ENCODE measurements at places on chromosomes 4 and X.

DNA sequence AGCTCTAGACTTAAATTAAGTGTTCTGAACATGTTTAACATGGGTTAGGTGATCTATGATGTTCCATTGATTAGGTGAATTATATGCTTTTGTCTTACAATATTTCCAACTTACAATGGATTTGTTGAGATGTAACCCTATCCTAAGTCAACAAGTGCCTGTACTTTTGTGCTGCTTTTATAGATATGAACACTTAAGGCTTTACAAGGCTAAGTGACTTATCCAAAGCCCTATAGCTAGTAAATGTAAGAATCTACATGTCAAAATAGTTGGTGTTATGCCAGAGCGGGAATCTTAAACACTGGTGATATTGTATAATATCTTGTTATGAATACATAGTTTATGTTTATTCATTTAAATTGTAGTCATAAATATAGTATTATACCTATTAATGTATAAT, 1629.1 kb upstream of the IGFBP7 start:
- no peak for DNase-seq

DNA sequence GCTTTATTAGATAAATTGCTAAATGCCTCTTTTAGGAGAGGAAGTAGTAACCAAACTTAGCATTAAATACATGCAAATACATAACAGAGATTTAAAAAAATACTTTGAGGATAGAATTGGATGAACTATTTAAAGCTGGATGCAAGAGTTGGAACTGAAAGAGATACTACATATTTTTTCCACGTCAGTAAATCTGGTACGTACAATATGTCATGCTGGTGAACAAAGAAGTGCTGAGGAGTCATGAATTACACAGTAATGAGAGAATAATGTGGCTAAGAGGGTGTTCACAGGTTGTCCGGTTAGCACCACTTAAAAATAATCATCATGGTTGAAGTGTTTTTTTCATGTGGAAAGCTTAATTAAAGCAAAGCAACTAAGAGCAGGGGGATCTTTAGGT, 184.1 kb upstream of the FRMPD4 start:
- no peak for DNase-seq

DNA sequence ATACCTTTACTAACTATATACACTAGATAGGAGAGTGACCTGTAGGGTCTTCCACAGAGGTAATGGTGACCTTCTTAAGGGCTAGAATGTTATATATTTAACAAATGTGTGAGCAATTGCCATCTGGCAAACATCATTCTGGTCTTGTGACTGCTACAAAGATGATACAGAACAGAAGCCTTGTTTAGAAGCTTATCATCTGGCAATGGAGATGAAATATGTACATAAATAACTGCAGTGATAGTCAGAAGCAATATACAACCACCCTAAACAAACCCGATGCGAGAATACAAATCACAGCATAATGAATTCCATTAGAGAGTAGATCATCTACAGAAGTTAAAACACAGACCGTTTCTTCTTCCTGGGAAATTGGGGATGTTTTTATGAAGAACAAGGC, 952.7 kb upstream of the SLIT2 start:
- DNase-seq = no peak

DNA sequence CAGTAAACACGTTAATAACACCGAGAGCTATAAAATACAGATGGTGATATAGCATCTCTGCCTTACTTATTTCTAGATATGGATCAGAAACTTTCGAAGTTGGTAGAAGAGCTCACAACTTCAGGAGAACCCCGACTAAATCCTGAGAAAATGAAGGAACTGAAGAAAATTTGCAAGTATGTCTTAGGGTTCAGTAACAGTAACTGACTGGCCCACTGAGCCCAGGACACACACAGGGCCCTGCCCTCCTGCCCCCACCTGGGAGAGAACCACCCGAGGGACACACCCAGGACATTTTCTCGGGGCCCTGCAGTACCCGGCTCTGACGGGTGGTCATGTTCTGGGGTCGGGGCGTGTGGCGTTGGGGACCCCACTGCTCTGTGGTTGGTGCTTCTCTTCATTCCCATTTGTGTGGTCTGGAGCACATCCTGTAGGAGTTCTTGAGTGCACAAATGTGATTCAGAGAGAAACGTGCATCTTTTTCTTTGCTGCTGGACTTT, 1.1 kb downstream of the UVSSA start:
- DNase-seq = no peak

GRCh38 chr4:137263206-137263605, 269.1 kb downstream of the PCDH18 start:
- no peak for DNase-seq

DNA sequence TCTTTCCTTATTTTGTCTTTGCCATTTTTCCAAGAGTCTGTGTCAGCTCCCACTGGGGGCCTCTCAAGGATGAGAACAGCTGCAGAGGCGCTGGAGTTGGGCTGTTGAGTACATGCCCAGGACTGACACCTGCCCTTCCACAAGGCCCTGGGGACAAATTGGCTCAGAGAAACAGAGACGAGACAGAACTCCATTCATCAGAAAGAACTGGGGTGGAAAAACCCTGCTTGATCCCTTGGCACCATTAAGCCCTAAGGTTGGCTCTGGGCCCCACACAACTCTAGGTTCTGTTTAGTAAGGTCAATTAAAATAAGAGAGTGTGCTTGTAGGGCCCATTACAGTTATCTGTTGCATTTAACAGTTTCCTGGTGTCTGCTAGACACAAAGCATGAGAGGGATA, 63.6 kb downstream of the DCX start:
- DNase-seq = no peak

DNA sequence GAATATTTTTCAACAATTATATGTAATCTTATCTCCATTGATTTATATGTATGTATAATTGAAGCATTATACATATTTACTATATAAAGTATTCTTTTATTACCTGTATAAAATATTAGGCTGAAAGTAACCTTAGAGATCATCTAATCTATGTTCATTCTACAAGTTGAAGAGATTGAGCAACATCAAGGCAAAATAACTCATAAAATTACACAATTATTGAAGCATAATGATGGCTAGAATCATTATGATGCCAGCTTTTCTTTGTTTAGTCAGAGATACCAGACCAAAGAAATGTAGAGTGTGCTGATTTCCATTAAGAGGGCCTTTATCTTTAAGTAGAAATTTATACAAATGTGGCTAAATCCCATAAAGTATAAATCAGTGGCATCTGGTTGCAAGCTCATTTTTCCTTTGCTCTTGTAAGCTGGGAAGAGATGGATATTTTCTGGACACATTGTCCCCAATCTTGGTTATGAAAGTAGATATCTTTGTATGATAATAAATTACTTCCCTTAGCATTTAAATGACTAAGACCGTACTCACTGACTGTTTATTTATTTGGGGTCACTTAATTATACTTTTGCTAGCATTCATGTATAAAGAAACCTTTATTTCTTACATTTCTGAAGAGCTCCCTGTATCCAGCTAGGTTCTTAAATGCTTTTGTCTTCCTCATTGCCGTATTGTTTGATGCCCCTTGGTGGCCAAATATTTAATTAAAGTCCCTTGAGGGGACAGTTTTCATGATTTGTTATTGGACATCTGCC, 339.8 kb downstream of the PCDH7 start:
- DNase-seq = no peak

GRCh38 chr4:172851534-172851933, 317.1 kb upstream of the GALNT7 start:
- DNase-seq = no peak

DNA sequence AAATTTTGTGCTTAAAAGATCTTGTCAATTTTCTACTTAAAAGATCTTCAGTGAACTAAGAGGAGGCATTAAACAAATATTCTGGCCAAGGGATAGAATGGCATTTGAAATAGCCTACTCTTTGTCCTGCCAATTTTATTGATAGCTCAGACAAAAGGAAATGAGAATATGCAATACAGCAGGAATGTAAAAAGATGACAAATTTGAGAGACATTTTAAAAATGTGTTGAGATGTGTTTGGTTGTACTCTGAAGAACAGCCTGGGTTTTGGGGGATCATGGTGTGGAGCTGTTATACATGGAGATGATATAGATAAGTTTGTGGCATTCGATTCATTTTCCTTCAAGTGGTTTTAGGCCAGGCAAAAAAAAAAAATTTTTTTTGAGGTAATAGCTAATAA, 11.6 kb upstream of the MAD2L1 start:
- no peak for DNase-seq

DNA sequence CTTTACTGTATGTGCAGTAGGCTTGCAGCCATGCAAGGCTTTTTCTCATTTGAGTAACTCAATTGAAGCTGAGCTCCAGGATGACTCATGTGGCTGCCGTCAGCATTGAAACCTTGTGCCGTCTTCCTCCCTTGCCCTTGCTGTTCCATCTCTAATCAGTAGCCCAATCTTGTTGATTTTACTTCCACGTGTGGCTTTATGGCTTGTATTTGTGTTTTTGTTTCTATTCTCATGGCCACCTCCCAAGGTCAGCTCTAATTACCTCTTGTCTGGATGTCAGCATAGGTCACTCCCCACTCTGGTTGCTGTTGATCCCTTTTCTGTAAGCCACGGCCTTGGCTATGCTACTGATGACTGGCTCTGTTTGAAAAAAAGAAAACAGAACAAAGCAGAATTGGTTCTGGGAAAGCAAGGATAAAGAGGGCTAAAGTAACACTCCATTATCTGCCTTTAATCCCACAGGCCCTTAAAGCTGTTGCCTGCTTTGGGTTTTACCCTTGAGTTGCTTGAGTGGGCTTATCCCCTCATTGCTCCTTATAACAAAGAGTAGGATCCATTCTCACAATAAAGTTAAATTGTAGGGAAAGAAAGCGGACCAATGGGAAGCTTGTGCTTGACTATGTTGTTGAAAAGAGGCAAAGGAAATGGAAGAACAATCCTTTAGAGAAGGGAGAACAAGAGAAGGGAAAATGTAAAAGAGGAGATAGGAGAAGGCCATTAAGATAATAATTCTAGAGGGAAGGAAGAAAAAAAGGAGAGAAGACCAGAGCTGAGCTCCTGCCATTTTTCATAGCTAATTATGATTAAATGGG, 173.9 kb upstream of the PGRMC2 start:
- DNase-seq = no peak

DNA sequence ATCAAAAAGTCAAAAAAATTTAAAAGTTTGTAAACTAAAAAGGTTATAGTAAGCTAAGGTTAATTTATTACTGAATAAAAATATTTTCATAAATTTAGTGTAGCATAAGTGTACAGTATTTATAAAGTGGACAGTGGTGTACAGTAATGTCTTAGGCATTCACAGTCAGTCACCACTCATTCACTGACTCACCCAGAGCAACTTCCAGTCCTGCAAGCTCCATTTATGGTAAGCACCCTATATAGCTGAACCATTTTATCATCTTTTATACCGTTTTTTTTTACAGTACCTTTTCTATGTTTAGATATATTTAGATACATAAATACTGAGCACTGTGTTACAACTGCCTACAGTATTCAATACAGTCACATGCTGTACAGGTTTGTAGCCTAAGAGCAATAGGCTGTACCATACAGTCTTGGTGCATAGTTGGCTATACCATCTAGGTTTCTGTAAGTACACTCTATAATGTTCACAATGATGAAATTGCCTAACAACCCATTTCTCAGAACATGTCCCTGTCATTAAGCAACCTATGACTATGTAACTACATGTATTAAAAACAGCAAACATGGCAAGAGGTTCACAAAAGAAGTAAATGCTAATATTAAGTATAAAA, 18.6 kb downstream of the ACSL4 start:
- no peak for DNase-seq

- DNase-seq = no peak
These were observed 32.6 kb upstream of the CBR4 start for GRCh38 chr4:169042608-169043007.

DNA sequence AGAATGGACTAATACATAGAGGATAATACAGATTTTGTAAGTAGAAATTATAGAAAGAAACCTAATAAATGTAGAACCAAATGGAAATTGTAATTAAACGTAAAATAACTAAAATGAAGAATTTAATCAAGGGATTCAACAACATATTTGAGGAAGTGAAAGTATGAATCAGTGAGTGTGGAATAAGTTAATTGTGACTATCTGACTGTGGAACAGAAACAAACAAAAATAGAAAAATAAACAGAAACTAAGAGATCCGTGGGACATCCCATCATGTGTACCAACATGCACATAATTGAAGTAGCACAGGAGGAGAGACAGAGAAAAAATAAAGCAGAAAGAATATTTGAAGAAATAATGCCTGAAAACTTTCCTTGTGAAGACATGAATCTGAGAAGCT, 208.6 kb upstream of the TACR3 start:
- DNase-seq = no peak

DNA sequence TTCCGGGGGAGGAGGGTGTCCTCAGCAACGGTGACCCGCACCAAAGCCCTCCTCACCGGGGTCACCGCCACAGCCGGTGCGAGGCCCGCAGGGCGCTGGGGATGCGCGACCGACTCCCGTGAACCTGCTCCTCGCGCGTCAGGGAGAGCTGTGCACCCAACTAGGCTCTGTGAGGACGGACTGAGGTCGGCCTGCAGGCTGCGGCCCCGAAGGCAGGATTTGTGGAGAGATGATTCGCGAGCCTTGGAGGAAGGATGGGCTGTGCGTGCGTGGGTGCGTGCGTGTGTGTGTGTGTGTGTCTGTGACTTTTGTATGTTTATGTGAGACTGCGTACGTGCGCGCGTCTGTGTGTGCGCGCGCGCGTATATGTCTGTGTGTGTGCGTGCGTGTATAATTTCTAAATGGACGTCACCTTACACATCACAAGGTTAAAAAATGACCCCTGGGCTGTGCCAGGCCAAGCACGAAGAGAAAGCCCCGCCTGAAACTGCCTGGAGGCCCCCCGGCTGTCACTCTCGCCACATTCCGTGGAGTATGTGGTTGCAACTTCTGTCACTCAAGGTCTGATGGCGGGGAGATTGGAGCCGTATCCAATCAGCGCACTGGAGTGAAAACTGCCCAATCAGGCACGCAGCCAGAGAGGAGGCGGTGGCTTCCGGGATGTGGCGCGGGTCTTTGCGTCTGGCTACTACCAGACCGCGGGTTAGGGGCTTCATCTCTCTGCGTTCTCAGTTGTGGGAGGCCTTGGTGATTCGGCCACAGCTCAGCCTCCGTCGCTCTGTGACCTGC, at the start of gene ZNF141:
TSS of gene ZNF141 (plus strand) at position 672 of the 789 bp plus-strand sequence. CDS start 170 bp downstream, outside the sequence.
- DNase-seq = peak; percentile 83

DNA sequence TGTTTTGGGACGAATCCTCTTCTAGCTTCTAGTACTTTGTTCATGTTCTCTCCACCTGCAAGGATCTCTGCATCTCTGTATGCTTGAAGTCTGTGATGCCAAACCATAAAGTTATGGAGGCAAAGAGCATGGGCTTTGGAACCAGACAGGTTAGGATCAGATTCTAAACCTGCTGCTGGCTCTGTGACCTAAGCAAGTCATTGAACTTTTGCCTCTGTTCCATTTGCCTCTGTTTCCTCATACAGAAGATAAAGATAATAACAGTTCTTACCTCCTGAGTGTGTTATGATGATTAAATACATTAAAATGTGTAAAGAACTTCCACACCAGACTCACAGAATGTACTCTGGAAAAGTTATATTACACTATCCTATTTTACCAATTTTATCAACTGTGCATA, 41.5 kb upstream of the RELL1 start:
- no peak for DNase-seq

- DNase-seq = no peak
These were observed 115.3 kb downstream of the FAT4 start for GRCh38 chr4:125430086-125430485.

- DNase-seq = no peak
These were observed 4.2 kb upstream of the CDS1 start for GRCh38 chr4:84578540-84579402.

Data from stimulated activated CD4-positive, alpha-beta T cell treated with anti-CD3 and anti-CD28 coated beads, Interleukin-2, amount 100 ng/mL, for 4 hours (primary cell).